Activated naive CD4-positive, alpha-beta T cell treated with anti-CD3 and anti-CD28 coated beads for 36 hours (primary cell): ENCODE measurements at places on chromosomes 16 and 17. TPM values are rescaled to one million over a fixed set of nuclear protein-coding genes. Genes with fewer than 3 reads are reported as not detected.
A peak's percentile ranks its signal among the peaks of the same experiment; 100 is the strongest.

- no peak for DNase-seq
Measured at GRCh38 chr16:48373258-48374029, 11.8 kb downstream of the SIAH1 start.

Gene RNPS1
- 306 TPM for total RNA-seq

Gene RPUSD1
- total RNA-seq, result 7.2 TPM

DNA sequence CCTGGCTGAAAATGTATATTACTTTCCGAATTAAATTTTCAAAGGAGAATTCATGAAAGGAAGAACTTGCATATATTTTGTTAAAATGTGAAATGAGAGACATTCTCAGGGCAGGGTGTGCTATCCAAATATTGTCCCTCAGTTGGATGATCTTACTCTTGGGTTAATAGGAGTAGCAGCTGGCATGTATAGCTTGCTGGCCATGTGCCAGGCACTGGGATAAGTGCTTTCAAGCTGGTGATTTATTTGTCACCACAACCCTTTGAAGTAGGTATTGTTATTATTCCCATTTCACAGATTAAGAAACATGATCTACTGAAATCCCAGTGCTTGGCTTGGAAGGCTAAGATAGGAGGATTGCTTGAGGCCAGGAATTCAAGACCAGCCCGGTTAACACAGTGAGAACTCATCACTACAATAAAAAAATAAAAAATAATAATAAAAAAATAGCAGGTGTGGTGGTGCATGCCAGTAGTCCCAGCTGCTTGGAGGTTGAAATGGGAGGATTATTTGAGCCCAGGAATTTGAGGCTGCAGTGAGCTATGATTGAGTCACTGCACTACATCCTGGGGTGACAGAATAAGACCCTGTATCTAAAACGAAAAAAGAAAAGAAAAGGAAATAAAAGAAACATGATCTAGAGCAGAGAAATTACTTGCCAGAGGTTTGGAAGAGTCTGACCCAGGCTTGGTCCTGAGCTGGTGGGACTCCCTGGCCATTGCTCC lies 11.6 kb upstream of the MPHOSPH6 start:
- no peak for DNase-seq

DNA sequence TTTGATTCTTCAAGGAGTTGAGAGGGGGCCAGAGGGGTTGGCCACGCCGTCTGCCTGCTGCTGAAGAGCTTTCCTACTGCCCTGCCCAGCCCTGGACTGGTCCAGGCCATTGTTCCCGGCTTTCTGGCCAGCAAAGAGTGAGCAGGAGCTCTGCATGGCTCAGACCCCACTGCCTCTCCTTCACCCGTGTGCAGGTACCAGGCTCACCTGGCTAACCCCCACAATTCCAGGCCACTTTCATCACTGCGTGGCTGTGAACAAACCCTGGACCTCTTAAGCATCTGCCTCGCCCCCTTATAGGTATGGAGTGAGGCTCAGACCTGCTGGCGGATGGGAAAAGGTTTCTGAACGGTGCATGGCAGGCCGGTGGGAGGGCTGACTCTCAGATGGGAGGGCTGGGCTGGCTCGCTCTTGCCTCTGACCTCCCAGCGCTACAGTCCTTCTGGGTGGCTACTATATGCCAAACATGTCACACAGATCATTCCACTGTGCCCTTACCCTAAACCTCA lies 8.9 kb downstream of the ZNF319 start:
- DNase-seq, result no peak

- no peak for DNase-seq
Measured at GRCh38 chr17:60652454-60653247, 25.0 kb upstream of the BCAS3 start.

DNA sequence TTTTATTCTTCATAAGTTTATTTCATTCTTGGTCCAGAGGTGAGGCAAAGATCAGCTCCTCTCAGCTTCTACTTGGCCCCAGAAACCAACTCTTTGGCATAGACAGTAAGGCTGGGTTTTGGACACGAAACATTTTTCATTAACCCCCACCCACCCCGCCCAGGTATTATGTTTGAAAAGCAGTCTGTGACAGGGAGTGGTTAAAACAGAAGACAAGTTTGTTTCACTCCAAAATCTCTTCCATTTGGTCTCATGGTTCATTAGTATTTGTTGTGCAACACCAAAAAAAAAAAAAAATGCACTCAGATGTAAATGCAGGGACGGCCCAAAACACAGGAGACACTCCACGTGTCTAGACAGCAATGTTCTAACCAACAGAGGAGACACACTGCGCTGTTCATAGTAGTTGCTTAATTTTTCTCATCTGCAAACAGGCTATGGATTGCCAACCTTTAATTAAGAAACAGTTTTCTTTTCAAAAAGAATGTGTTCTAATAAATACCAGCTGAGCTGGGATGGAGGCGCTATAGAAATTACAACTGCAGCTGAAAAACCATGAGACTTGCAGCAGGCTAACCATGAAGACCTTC lies 39.8 kb upstream of the MMP2 start:
- no peak for DNase-seq

DNA sequence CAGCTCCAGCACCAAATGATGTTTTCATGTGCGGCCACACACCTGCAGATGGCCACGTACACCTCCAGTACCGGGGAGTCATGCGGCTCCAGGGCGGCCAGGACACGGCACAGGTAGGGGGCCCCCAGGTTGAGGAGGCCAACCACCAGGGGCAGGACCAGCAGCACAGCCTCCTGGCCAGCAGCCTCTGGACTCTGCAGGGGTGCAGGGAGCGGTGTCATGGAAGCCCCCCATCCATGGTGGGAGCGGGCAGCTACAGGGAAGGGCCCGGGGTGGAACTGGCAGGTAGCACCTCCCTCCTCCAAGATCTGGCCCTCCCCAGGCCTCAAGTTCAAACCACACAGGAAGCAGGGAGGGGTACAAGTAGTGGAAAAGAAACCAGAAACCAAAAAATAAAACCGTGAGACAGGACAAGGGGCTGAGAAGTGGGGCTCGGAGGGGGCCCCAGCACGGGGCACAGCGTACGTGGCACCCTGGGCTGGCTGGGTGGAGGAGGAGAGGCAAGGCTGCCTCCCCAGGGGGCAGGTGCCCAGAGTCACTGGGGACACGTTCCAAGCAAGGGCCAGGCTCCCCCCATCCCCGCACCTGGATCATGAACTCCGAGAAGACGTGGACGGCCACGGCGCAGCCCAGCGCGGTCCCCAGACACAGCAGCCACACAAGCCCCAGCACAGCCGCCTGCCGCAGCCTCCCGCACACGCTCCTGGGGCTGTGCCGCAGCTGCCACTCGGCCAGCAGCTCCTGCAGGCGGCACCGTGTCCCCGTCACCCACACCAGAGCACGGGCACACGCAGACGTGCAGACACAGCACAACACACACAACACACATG lies 7.4 kb downstream of the TMC6 start:
- DNase-seq, result peak; percentile 78

Gene SLFN13
- 28.6 TPM for total RNA-seq

DNA sequence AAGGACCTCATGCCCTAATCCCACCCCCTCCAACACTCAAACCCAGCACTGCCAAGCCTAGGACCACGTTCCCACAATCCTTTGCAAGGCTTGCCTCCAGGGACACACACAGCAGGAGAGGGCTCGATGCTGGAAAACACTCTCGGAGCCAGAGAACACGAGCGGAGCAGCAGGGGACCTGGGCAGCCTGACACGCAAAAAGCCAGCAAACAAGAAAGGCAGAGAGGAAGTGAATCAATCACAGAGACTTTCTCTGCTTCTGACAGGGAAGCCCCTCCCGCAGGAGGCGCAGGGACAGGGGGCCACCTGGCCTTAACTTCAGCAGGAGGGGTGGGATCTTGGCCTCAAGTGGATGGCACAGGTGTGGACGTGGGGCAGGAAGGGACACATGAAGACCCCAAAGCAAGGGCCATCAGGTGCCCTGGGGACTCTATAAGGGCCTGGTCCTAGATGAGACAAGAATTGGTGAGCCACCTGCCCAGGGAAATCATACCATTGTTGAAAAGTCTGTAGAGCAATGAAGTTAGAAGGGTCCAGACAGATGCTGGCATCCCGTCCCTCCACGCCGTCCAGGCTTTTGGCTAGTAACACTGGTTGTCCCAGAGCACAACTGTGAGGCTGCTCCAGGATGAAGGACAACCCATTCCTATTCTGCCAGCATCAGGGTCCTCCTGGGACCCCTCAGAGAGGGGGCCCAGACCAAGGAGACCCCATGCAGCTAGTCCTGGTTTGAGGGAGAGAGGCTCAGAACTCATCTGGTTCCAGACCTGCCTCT lies 2.2 kb downstream of the SDK2 start:
- no peak for DNase-seq

DNA sequence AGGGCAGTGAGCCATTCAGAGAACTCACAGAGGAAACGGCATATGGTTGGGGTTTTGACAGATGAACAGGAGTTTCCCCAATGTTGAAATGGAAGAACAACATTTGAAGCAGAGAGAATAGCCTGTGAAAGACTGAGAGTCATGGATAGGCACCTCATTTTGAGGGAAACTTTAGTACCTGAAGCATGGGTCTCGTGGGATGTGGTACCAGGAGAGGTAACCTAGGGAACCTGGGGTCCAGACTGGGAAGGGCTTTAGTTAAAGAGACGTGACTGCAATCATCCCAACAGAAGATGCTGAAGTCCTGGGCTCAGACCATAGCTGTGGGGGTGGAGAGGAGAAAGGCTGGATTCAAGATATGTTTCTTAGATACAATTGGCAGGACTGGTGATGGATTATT lies 137.8 kb upstream of the CCL2 start:
- no peak for DNase-seq

DNA sequence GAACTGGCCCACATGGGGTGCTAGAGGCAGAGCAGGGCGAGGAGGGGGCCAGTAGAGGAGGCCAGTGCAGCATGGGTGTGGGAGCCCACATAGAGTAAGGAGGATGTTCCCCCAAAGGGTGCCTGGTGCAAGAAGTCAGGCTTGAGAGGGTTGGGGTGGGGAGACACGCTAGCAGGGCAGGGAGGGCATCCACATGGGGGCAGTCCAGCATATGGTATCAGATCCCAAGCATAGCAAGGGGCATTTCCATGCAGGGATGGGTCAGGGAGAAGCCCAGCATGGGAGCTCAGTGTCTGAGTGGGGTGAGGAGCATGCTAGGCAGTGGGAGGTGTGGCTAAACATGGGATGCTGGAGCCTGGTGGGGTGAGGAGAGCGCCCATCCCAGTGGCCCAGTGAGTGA lies 213.7 kb downstream of the COPRS start:
- peak; percentile 10 for DNase-seq

Gene CPNE7
- 9.0 TPM for total RNA-seq

GRCh38 chr16:31055613-31056012 lies 18.4 kb downstream of the ZNF668 start:
- no peak for DNase-seq

DNA sequence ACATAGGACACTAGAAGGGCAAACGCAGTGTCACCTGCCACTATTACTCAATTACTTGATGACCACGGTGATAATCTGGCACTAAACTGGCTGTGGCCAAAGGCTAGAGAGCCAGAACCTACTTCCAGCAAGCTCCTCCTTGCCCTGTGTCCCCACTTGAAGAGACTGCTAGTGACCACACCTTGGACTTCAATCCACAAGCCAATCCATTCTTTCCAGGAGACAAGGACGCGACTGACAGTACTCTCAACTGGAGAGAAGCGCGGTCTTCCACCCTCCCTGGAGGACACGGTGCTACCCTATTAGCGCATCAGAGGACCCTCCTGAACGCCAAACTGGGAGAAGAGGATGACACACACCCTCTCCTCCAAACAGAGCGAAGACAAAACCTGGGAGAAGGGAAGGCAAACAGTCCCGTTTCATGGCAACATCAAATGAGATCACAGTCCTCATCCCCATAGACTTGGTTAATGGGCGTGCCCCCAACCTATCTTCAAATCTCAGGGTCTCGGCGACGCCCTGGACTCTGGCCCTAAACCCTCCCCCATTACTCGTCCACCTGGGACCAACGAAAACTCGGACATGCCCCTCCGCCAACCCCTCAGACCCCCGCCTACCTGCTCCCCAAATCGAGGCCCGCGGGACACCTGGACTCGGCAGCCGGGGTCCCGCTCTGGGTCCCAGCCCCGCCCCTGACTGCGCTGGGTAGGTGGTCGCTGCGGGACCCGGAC lies 508 bp downstream of the FLCN start:
- DNase-seq, result peak; percentile 9

Gene TLCD1
- 4.0 TPM for total RNA-seq

DNA sequence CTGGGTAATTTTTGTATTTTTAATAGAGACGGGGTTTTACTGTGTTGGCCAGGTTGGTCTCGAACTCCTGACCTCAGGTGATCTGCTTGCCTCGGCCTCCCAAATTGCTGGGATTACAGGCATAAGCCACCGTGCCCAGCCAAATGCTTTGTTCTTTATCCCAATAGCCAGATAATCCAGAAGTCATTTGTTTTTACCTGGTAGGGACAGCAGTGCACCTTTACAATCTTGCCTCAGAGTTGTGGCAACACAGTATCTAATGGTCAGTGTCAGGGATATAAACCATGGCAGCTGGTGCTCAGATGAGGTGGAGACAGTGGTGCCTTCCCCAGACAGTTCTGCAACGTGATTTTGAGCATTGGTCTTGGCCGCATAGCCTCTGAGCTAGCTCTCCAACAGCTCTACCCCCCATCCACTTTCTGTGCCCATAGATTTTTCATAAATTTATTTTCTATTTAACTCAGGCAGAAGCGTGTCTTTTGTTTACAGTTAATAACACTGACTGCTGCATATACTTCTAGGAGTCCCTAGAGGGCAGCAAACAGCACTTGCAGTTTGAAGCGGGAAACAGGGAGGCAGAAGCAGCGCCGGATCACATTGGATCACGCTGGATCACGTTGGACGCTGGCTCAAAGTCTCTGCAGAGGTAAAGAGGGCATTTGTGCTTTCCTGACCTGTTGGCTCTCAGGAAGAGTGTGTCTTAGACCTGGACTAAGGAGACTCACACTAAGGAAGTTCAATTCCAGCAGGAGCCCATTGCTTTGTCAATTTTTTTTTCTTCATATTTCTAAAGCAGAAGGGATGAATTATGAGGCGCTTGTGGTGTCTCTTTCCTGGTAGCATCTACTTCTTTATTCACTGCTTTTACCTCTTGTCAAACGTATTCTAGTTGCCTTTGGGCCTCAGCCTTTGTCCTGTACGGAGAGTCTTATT lies 5.1 kb upstream of the GGT6 start:
- DNase-seq, result peak; percentile 76

DNA sequence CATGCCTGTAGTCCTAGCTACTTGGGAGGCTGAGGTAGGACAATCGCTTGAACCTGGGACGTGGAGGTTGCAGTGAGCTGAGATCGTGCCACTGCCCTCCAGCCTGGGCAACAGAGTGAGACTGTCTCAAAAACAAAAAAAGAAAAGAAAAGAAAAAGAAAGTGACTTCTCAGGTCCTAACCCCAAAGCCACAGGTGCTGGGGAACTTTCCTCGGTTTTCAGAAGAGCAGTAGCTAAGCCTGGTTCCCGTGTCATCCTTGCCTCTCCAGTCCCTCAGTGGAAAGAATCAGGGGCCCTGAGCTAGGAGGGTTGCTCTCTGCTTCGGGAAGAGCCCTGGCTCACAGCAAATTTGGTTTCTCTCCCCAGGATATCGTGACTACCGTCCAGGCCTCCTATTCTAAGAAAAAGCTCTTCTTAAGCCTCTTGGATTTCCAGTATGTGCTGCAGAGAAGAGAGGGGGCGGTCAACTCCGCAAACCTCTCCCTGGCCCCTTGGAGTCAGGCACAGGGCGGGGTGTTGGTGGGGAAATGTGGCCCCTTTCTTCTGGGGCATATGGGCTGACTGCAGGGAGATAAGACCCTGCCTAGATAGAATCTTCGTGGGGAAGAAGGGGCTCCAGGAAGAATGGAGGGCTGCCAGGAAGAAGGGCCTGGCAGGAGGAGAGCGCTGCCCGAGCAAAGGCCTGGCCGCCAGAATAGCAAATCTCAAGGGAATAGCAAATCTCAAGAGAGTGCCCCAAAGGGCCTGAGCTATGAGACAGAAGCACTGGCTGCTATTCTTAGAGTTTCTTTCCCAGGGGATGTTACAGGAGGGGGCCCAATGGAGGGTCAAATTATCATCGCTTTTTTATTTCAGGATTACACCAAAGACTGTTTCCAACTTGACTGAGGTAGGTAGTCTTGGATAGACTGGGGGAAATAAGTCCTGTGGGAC lies 8.3 kb upstream of the NLRC5 start:
- DNase-seq, result no peak
